OCI-M1 (cell line): ENCODE measurements at places on chromosomes 5 and 9.

DNA sequence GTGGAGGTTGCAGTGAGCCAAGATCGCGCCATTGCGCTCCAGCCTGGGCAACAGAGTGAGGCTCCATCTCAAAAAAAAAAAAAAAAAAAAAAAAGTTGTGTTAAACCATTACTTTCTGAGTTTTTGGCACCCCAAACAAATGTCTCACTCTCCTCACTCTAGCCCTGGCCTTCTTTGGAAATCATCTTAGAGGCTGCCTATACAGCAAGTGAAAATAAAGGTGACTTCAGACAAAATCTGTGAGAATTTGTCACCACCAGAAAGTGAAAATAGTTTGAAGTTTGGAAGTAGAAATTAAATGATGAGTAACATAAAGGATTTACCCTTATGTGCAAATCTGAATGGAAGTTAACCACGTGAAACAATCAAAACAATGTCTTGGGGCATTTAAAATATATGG is 7.2 kb upstream of the ZNF131 start:
- DNase-seq = no peak

DNA sequence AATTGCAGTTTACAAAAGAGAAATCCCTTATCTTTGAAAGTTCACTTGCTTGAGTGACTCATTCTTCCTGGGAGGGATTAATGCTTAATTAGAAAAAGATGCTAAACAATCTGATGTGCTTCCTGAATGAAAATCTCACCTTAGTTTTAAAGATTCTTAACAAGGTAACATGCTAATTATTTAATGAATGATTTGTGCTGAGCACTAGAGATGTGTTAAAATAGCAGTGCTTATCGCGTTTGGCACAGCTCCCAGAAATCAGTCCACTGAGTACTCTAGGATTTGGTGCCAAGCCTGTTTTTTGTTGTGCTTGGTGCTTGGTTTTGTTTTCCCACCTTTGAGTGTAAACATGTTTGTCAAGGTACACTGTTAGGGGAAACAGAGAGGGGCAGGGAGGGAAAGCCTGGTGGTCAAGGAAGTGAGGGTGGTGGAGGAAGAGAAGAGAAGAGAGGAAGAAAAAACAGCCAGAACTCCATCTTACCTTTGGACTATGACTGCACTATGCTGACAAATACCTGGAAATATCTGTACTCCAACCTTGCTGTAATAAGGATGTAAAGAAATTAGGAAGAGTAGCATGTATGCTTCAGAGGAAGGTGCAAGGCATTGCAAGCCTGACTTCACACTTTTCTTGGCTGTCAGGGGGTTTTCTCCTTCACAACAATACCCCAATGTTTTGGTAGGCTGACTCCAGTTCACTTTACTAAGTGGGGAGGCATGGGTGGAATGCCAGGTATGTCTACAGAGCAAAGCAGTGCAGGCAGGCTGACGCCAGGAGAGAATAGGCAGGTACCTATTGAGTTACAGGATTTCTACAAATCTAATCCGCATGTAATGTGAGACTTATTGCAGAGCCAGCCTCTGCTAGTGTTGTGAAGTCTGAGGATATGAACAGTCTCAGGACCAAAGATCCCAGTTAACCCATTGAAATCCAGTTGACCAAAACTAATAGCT is 157.2 kb upstream of the ISL1 start:
- DNase-seq = no peak

DNA sequence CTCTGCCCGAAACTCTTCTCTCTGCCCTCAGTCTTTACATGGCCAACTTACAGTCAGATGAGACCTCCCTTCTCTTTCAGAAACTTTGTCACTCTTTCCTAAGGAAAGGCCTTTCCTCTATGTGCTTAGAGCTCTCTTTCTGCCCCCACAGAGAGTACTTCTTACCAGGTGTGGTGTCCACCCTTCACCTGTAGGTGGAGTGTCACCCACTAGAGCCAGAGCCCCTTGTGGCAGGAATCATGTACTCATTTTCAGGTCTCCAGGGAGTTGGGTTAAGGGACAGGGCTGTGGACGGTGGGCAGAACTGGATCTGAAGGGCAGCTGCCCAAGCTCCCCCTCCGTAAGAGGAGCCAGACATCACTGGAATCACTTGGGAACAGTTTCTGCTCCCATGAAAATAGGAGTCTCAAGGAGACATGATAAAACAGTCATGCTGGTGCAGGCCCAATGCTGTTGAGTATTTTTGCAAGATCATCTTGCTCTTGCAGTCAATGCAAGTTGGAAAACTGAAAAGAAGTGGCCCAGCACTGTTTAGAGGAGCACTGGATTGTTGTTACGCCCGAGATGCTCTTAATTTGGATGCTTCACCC is 436.7 kb downstream of the ZSWIM6 start:
- DNase-seq = peak; percentile 36

GRCh38 chr5:174402222-174402812 is 322.1 kb upstream of the MSX2 start:
- DNase-seq = no peak

- no peak for DNase-seq
These were observed 339.8 kb upstream of the RGMB start for GRCh38 chr5:98433673-98434072.
